Activated CD8-positive, alpha-beta memory T cell treated with anti-CD3 and anti-CD28 coated beads, Interleukin-2, amount 10 ng/mL, durations not matched to agents 7 days and 5 days (primary cell): ENCODE measurements at places on chromosomes 12 and 14. TPM values are rescaled to one million over a fixed set of nuclear protein-coding genes. Genes with fewer than 3 reads are reported as not detected.

GRCh38 chr14:34051966-34052657 is 101.2 kb upstream of the EGLN3 start:
- DNase-seq = peak; percentile 43
- peaks cover 13% of the 10 kb centered on the region for H3K36me3 ChIP-seq
- H3K4me1 ChIP-seq = peaks cover 42% of the 10 kb centered on the region
- peak overlapping the region; percentile 3 for H3K4me3 ChIP-seq
- H3K27ac ChIP-seq = peak overlapping the region; percentile 57
- H3K27me3 ChIP-seq = peaks cover 6% of the 10 kb centered on the region

TAS2R42 gene
- total RNA-seq = not detected

DNA sequence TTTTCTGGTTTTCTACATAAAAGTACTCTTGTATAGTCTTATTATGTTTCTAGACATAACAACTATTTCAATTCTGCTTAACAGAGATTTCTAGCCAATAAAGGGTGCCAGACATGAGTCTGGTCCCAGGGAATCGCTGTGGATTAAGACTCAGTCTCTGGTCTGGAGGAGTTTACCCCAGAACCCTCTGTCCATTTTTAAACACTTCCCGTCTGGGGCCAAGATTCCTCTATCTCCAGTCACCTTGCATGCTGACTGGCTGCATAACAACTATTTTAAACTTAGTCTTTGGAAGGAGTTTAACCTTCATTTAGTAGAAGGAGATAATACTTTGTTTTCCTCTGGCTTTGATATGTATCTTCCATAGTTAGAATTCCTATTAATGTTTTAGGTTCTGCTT is 163.1 kb upstream of the IFNG-AS1 start:
- no peaks in the 10 kb centered on the region for H3K27me3 ChIP-seq
- H3K27ac ChIP-seq = no peak overlapping the region
- DNase-seq = no peak
- H3K36me3 ChIP-seq = peaks cover 7% of the 10 kb centered on the region
- H3K4me1 ChIP-seq = peaks cover 15% of the 10 kb centered on the region

GRCh38 chr14:90179809-90180779 is 76.3 kb upstream of the PSMC1 start:
- no peaks in the 10 kb centered on the region for H3K4me1 ChIP-seq
- DNase-seq = no peak
- no peak overlapping the region for H3K4me3 ChIP-seq
- H3K27me3 ChIP-seq = peaks cover 13% of the 10 kb centered on the region
- no peaks in the 10 kb centered on the region for H3K36me3 ChIP-seq

GRCh38 chr12:57236925-57237595 is 7.5 kb downstream of the SHMT2 start:
- peaks cover 47% of the 10 kb centered on the region for H3K27me3 ChIP-seq
- no peak overlapping the region for H3K27ac ChIP-seq
- H3K4me1 ChIP-seq = peaks cover 42% of the 10 kb centered on the region
- H3K36me3 ChIP-seq = peaks cover 23% of the 10 kb centered on the region

- peak overlapping the region; percentile 65 for H3K27ac ChIP-seq
- peak overlapping the region; percentile 79 for H3K4me3 ChIP-seq
- peaks cover 17% of the 10 kb centered on the region for H3K4me1 ChIP-seq
- no peaks in the 10 kb centered on the region for H3K36me3 ChIP-seq
Measured at GRCh38 chr14:51095854-51096823, 1.2 kb upstream of the TRIM9 start.
